Activated naive CD4-positive, alpha-beta T cell treated with anti-CD3 and anti-CD28 coated beads, Interleukin-2, amount 50 U/mL, for 16 hours (primary cell): ENCODE measurements at places on chromosomes 16 and 17.

DNA sequence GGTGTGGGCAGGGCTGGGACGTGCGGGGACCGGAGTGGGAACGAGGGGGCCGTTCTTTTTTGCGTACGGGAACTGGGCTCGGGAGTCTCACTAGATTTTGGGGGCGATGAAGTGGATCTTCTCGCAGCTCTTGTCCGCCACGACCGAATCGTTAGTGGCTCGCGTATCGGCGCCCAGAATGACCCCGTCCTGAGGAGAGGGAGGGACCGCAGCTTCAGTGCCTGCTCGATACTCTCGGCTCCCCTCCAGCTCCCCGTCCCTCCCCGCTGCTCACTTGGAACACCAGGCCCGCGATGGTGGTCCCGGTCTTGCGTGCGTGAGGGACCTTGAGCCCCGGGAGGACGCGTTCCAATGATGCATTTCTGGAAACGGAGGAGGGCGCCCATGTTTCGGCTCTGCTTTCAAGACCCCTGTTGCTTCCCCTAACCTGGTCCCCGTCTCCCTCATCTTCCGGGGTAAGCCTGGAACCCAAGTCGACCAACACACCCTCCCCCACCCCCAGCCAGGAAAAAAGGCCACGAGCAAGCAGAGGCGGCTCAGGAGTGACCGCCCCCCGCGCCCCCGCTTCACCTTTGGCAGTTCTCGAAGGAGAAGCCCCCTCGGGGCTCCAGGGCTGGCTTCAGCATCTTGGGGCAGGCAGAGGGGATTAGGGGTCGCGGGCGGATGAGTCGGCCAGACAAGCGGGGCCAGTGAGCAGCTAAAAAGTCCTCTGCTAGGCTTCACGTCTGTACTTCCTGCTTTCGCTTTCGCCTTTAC, at the start of gene PSMB10:
Gene PSMB10, minus strand, starts transcription at position 727 of the 756 bp plus-strand sequence. Its CDS starts 101 bp downstream, at position 626.
- DNase-seq = peak; percentile 56

DNA sequence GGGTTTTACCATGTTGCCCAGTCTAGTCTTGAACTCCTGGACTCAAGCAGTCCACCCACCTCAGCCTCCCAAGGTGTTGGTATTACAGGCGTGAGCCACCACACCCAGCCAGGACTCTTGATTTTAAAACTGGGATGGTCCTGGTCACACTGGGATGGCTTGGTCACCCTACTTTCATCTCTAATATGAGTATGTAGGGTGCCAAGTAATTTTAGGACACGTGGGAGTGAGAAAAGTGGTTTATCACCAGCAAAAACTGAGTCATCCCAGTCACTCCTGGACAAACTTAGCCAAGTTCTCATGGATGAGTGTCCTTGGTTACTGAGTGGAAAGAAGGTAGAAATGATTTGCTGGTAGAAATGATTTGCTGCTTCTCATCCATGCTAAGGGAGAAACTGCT, 9.9 kb downstream of the CLEC19A start:
- no peak for DNase-seq

GRCh38 chr16:23786964-23787561, 32.2 kb downstream of the CHP2 start:
- no peak for DNase-seq

DNA sequence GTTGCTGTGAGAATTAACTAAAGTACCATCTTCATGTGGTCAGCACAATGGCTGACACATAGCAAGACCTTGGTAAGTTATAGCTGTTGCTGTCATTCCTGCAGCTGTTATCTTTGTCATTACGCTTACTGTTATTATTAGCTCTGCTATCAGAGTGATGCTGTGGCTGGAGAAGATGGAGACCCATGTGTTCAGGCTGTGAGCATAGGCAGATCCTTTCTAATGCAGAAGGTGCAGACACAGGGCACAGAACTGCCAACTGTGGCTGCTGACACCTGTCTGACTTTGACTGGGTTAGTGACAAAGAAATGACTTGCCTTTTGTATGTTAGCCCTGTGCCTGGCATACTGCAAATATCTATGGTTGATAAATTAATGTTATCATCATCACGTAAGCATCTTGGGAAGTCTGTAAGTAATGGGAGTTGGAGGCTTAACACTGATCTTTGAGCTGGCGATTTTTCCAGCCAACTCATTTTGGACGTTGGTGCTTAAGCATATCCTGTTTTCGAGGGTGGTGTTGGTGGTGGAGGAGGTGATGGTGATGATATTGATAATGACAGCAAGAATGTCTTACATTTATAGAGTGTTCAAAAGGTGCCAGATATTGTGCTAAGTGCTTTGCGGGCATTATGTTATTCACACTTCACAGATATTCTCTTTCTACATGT, 695.3 kb downstream of the WWOX start:
- DNase-seq = no peak

- DNase-seq = no peak
Measured at GRCh38 chr17:28130472-28130871, 88.0 kb downstream of the NLK start.

- no peak for DNase-seq
Measured at GRCh38 chr16:12758031-12758669, 45.5 kb downstream of the CPPED1 start.

- no peak for DNase-seq
Measured at GRCh38 chr17:61200339-61200715, 199.3 kb upstream of the TBX2 start.

- DNase-seq = no peak
Measured at GRCh38 chr17:45708707-45709290, 75.3 kb upstream of the CRHR1 start.

DNA sequence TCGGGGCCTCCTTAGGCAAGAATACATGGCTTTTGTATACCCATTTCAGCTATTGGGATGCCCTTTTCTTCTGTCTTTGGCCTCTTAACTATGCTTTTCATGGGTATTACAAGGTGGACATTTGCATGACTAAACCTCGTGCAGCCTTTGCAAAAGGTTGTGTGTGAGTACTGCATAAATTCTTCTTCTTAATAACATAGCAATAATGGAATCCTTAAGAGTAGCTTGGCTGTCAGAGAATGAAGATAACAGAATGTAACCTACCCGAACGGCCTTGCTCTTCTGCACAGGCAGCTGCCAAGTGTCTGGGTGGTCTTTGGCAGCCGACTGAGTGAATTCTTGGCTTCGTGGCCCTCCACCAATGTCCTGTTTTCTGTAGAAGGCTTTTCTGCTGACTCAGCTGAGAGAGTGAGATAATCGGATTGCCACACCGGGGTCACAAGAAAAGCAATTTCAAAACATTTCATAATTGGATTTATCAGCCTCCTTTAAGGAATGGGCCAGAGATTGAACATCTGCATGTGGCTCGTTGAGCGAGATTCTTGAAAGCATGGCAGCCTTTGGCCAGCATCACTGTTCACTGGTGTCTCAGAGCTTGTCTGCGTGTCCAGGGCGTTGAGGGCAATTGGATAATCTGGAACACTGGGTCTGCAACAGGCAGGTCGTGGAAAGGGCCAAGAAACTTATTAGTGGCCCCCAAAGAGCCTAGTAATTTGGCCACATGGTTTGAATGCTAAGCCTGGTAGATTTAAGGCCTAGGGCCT, 13.4 kb downstream of the IRF8 start:
- DNase-seq = no peak

- no peak for DNase-seq
Measured at GRCh38 chr16:2799859-2800226, 1.6 kb downstream of the PRSS41 start.

DNA sequence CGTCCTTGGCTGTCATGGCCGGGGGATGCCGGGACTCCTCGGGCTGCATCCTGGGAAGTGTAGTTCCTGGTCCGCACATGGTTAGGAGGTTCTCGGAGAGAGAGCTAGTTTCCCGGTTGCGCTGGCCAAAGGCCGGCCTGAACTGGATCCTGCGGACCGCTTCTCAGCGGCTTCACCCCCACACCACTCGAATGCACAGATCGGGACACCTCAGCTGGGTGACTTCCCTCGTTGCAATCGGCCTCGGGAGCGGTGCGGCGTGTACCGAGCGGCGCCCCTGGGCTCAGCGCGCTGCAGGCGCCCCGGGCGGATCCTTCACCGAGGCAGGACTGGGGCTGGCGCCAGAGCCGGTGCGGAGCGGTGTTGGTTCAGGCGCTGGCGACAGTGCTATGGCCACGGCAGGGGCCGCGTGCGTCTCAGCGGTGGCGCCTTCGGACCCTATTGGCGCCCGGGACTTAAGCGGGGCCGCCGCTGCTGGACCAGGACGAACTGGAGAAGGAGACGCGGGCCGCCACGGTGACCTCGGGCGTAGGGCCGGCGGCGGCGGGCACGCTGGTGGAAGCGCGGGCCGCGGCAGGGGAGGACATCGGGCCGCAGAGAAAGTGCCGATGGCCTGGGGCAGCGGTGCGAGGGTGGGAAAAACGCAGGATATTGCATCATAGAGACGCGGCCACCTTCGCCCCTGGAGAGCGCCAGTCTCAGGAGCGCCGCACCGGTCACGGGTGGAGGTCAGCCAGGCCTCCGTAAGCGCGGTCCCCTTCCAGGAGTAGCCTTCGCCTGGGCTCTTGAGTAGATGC, 11.4 kb downstream of the ZNF629 start:
- peak; percentile 75 for DNase-seq

DNA sequence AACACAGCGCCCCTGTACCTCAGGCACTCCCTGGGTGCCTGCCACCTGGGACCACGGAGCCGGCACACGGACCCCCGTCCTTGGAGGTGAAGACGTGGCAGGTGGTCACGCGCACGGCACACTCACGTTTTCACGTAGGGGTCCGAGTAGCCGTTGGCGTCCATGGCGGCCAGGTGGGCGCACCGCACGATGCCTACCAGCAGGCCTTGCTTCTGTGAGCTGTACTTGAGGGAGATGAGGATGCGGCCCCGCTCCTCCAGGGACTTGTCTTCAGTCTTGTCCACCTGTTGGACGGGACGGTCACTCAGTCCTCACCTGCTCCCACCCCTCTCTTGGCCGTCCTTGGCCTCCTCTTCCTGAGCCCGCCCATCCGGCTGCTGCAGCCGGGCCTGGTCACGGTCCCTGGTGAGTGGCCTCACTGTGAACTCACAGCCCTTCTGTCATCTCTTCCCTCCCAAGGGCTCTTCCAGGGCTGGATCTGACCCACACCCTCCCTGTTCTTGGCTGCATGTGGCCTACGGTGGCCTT, 18.8 kb downstream of the SCGB1C2 start:
- no peak for DNase-seq

- no peak for DNase-seq
Measured at GRCh38 chr16:86505185-86505898, 5.0 kb upstream of the FOXF1 start.

- no peak for DNase-seq
Measured at GRCh38 chr17:12992676-12993075, 25.2 kb downstream of the ELAC2 start.

DNA sequence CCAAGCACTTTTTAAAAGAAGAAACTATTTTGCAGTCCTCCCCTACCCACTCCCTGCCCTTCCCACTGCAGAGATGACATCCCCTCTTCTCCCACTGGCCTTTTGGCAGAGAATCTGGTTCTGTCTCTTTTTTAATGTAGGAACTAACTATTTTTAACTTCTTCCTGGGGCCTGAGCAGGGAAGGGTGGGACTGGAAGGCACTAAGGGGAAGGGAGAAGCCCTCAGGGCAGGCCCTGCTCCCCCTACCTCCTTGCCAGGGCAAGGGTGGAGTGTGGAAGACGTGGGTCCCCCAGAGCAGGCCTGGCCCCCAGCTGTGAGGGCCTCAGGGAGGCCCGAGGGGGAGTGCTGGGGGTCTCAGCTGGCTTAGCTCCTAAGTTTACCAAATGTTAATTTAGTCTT, 19.5 kb downstream of the UNC13D start:
- DNase-seq = no peak

DNA sequence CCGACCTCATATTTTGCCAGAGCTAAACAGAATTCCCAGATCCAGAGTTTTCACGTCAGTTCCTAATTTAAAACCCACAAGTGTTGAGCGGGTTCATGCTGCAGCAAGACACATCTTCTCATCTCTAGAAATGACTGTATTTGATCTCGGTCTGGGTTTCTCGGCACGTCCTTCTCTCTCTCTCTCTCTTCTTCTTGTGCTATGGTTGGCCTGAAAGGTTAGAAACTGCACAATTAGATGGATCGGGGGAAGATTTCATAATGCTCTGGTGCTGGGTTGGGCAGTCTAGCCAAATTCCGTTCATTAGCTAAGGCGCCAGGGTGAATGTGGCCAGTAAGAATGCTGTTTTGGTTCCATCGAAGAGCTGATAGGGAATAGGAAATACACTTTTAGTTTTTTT, 158.9 kb upstream of the NOG start:
- DNase-seq = no peak
